ENCODE measurements at places on chromosomes 6 and 20.

DNA sequence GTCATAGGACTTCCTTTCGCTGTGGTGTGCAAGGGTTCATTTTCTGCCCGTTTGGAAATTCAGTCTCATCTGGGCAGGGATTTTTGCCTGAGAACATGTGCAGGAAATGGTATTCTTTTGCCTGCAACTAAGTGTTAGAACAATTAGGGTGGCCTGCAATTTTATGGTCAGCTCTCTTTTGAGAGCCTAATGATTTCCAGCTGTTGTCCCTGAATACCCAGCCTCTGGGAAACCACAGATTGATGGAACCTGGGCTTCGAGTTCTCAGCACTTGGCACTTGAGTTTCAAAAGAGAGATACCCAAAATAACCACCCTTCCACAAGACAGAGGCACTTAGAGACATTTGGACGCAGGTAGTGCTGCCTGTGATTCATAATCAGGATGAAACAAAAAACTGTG, 217.2 kb upstream of the FOXA2 start:
- peak; percentile 69 for DNase-seq

DNA sequence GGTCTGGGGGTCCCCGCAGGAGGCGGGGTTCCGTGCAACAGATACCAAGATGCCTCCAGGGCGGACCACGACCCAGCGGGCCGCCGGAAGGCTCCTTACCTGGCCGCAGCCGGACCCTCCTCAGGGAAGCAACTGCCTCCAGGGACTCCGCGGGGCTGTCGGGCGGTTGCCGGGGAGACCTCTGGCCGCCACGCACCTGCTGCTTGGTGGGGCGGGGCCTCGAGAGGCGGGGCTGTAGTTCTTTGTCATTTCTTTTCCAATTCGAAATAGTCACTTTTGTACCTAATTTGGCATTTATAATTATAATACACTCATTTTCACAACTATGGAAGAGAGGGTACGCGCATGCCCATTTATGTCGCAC, 647 bp downstream of the AK9 start:
- no peak for DNase-seq

DNA sequence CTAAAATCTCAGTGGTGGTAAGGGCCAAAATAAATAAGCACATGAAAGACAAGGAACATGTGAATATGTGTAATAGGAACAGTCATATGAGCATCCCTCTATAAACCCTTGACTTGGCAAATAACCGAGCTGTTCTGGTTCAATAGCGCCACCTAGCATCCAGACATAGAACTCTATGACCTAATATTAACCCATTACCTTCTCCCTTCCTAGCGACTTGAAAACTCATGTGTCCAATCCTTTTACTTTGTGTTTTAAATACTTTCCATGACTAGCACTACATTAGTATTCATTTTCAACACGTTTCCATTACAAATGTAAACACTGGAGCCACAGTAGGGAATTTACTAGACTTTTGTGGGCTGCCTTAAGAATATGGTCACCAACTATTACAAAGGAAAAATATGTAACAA, 279.7 kb downstream of the UST start:
- peak; percentile 95 for DNase-seq

GRCh38 chr20:50073500-50073899, 39.5 kb downstream of the UBE2V1 start:
- DNase-seq: no peak

DNA sequence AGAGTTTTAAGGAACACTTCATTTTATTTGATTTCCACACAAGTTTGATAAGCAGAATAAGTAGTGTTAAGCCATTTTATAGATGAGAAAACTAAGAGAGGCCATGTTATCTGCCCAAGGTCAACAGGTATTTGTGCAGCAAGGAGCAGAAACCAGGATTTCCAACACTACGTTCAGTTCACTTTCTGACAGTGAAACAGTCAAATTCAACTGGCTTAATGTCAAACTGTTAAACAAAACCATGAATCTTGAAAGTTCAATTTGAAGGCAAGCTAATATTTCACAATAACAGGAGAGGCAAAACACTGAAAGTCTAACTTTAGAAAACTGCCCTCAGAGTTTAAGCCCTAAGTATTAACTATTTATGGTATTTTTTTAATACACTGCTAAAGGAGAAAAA, 32.6 kb downstream of the DTNBP1 start:
- peak; percentile 4 for DNase-seq

DNA sequence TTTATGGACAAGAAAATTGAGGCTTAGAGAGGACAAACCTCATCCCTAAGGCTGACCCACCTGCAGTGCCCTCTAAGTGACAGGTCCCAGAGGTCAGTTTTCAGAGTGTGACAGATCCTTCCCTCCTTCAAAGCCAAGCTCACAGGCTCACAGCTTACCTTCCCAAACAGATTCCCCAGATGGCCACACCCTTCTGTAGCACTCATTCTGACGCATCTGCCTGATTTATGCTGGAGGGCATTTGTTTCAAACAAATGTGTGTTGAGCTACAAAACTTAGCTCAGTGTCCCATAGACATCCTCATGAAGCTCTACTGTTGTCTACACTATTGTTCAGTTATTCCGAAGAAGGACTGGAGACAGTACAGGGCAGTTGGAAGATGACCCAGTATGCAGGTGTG, 60.6 kb upstream of the RIN2 start:
- no peak for DNase-seq

GRCh38 chr20:35111141-35111888, 18.7 kb upstream of the TRPC4AP start:
- peak; percentile 90 for DNase-seq

GRCh38 chr6:31614075-31614619, 887 bp upstream of the AIF1 start:
- DNase-seq: no peak

- no peak for DNase-seq
These were observed 143.7 kb downstream of the TENT5A start for GRCh38 chr6:81608776-81609175.

DNA sequence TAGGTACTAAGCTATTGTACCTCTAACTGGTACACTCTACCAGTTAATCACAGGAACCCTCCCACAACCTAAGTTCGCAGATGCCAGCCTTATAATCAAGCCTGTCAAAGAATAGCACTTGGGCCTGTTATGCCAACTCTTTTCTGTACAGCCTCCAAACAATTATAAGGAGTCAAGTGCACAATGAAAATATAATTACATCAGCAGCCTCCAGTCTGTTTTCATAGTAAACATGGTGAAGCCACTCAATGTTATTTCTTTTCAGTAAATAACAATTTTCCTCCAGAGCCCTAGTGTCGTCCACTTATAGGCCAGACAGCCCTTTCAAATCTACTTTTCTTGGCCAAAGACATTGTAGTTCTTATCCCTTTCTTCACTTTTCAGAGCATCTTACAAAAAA, 82.7 kb upstream of the CARMIL1 start:
- DNase-seq: no peak

GRCh38 chr6:158087224-158087867, 80.7 kb downstream of the SERAC1 start:
- DNase-seq: no peak
